ENCODE measurements at places on chromosomes 4 and X.
A peak's percentile ranks its signal among the peaks of the same experiment; 100 is the strongest.

DNA sequence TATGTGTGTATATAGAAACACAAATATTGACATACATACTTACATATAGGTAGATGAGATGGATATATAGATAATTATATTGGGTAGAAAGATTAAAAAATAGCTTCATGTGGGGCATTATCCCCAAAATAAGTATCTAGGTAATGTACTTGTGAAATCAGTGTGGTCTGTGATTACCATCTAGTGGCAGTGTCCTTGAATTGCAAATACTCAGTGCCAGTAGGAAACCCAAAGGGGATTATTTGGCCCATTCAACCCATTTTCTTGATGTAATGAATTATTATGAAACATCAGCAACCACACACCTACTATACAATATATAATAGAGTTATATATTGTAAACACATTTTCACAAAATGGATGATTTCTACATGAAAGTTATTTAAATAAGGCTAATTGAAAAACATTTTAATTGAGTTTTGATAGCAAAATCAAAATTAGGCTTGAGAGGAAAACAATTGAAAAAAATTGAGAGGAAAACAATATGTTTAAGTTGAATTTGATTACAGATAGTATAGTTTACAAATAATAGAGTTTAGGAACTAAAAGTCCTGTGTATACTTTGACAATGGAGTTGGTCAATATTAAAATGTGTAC is 389.4 kb downstream of the GALNTL6 start:
- DNase-seq = peak; percentile 38

DNA sequence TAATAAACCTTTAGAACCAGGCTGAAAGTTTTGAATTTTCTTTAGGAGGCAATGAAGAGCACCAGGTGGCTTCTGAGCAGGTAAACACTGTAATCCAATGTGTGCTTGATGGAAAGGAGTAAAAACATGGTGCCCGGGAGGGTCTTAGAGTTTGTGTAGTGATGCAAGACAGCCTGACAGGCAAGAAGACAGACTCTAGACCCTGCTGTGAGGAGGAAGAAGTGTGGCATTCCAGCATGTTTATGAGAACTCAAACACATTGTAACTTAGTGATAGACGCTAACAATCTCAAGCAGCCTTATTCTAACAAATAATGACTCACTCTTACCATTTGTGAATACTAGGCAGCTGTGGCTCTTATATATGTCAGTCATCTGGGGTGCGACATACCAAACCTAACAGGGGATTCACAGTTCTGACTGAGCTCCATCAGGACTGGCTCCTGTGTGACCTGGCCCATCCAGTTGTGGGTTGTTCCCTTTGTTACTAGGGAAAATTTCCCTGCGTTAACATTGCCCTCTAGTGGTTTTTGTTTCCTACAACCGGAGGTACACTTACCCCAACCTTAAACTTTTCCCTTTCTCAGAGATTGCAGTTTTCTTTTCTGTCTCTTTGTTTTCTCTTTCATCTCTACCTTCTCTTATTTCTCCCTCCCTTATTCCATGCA is 53.8 kb downstream of the VSIG4 start:
- DNase-seq = no peak

GRCh38 chr4:108118505-108118904 is 50.2 kb downstream of the LEF1 start:
- peak; percentile 36 for DNase-seq

- peak; percentile 7 for DNase-seq
These were observed 77.5 kb downstream of the UCHL1 start for GRCh38 chr4:41334182-41334581.

- no peak for DNase-seq
These were observed 20.6 kb downstream of the GAB1 start for GRCh38 chr4:143357161-143357845.

- DNase-seq = no peak
These were observed 21.2 kb upstream of the SYNPO2 start for GRCh38 chr4:118867311-118868067.

GRCh38 chrX:119605464-119606279 is 552 bp downstream of the NKRF start:
- peak; percentile 11 for DNase-seq

Data from NCI-H345 (cell line).